ENCODE measurements at places on chromosomes 5 and 9.

GRCh38 chr5:133688391-133688790 lies 76.0 kb upstream of the FSTL4 start:
- no peak for DNase-seq

- no peak for DNase-seq
Observed at GRCh38 chr5:37751227-37751626, 88.6 kb downstream of the GDNF start.

- DNase-seq: no peak
Observed at GRCh38 chr9:114196979-114197622, 41.8 kb downstream of the COL27A1 start.

GRCh38 chr5:6255956-6256355 lies 122.4 kb downstream of the MED10 start:
- DNase-seq: no peak

- no peak for DNase-seq
Observed at GRCh38 chr9:129256959-129257713, 79.1 kb upstream of the IER5L start.

GRCh38 chr9:12961276-12961809 lies 186.5 kb downstream of the LURAP1L start:
- DNase-seq: no peak

DNA sequence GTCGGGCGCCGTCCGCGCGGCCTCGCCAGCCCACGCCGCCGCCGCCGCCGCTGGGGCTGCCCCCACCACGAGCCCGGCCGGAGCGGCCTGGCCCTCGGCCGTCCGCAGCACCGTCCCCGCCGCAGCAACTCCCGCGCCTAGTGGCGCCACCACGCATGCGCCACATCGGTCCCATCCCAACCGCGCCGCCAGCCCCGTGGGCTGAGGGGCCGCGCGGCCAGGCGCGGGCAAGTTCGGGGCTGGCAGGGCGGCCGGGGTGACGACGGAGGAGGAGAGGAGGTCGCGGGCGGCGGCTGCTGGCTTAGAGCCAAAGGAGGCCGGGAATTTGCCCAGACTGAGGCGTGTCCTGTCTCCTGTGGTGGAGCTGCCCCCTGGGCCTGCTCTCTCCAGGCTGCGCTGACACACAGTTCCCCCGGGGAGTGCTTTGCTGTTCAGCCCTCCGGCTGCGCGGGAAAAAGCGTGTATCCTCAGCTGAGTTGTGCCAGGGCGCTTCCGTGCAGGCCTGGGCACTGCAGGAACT lies at the start of gene TUSC1:
TSS of gene TUSC1 (minus strand) at position 298 of the 520 bp plus-strand sequence. CDS start at position 166, 132 bp downstream.
- DNase-seq: peak; percentile 75

- DNase-seq: no peak
Observed at GRCh38 chr5:5531371-5531770, 108.9 kb downstream of the ICE1 start.

- no peak for DNase-seq
Observed at GRCh38 chr9:18981476-18982261, 51.3 kb downstream of the SAXO1 start.

DNA sequence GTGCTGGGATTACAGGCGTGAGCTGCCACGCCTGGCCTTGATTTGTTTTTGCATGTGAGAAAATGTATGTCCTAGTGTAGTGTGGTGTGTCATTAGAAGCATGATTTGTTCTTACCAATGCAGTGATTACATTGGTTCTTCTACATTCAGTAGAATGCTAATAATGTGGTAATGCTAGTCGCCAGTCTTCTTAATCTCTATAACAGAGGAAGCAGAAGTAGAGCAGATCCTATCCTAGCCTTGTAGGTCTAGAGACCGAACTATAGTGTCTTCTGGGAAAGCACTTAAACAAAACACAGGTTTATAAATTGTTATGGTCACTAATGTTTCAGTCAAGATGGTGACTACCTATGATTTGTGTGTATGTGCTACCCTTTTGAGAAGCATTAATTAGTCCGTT lies 197.5 kb upstream of the DMRT1 start:
- no peak for DNase-seq

DNA sequence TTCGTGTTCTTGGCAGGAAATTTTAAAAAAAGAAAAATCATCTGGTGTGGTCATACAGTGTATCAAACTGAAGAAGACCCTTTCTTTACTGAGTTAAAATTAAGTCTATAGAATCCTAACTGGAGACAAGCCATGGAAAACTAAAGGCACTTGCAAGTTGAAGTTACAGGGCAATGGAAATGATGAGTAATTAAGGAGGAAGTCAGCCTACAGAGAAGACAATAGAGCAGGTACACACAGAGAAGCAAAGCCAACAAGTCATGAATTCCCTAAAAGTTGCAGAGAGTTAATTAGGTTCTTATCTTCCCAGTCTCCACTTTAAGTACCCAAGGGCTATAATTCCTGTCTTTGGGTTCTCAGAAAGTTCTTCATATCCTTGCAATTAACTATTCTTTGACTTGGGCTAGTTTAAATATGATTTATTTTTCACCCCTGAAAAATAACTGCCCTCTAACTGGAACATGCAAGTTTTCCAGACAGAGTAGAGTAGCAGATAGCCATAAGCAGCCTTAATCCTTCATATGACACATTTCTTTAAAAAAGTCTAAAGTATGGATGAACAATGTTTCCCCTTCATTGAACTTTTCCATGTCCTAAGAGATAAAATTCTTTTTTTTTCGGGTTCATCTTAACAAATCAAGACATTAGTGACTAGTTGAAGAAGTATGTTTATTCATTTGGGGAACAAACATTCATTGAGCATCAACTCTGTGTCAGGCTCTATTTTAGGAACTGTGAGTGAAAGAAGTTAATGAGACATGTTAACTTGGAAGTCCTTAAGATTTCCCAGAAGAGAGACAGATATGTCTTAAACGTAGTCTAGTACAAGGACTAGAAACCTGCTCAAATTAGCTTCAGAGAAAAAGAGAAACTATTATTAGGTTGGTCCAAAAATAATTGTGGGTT lies 5.2 kb upstream of the ITGA2 start:
- DNase-seq: no peak

DNA sequence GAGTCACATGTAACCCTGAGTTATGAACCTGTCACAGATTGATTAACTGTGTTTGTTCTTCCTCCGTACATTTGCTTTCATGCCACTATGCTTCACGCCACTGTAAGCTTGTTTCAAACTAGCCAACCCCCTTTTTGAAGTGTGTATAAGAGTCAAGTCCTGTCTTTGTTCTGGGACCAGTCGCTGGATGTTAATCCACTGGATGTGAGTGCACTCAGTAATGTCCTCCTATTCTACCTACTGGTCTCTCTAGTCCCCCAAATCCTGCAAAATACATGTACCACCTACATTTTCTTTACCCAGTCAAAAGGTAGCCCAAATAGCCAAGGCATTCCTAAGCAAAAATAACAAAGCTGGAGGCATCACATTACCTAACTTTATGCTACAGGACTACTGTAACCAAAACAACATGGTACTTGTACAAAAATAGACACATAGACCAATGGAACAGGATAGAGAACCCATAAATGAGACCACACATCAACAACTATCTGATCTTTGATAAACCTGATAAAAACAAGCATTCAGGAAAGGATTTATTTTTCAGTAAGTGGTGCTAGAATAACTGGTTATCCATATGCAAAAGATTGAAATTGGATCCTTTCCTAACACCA lies 1139.1 kb upstream of the SEMA6A start:
- DNase-seq: no peak

- DNase-seq: no peak
Observed at GRCh38 chr5:178902849-178903248, 7.1 kb downstream of the ZFP2 start.

GRCh38 chr5:180718810-180719453 lies 20.9 kb downstream of the OR2Y1 start:
- DNase-seq: peak; percentile 1

- DNase-seq: no peak
Observed at GRCh38 chr9:134560654-134561053, 80.9 kb upstream of the COL5A1 start.

GRCh38 chr5:55904152-55904551 lies 53.0 kb downstream of the IL31RA start:
- peak; percentile 74 for DNase-seq

GRCh38 chr5:95883185-95884016 lies 60.9 kb upstream of the GLRX start:
- DNase-seq: no peak

GRCh38 chr9:97772145-97772544 lies 75.0 kb upstream of the XPA start:
- no peak for DNase-seq

DNA sequence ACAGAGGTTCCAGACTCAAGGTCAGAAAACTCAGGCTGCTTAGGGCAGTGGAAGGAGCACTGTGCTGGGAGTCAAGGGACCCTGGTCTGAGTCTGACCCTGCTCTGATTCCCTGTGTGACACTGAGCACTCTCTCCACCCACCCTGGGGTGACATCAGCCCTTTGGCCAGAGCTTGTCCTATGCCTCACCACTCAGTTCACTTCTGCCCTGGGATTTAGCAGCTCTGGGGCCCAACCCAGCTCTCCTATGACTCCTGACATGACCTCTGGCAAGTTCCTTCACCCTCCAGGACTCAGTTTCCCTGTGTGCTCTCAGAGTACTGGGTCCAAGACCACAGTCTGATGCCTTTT lies 63.9 kb downstream of the FAM114A2 start:
- no peak for DNase-seq
